ENCODE measurements at places on chromosomes 2 and 18. TPM values are rescaled to one million over a fixed set of nuclear protein-coding genes. Genes with fewer than 3 reads are reported as not detected.

Gene CCBE1
- total RNA-seq, result 0.27 TPM

Gene TMEM247
- total RNA-seq, result not detected

Gene OTOS
- total RNA-seq, result not detected

Gene MAB21L4
- total RNA-seq, result not detected

Gene HOXD4
- not detected for total RNA-seq

Gene HRH4
- total RNA-seq, result not detected

Gene EVX2
- not detected for total RNA-seq

Gene DSG1
- total RNA-seq, result not detected

Gene TBC1D8
- total RNA-seq, result 12.1 TPM

Gene AKAIN1
- total RNA-seq, result not detected

Gene LBX2
- 0.36 TPM for total RNA-seq

Gene PJVK
- 4.5 TPM for total RNA-seq

Gene CIB4
- not detected for total RNA-seq

Gene TNFAIP6
- total RNA-seq, result not detected

Gene ALPG
- not detected for total RNA-seq

Gene DLGAP1
- total RNA-seq, result not detected

Gene NGEF
- total RNA-seq, result not detected

Gene UBE2F
- 175 TPM for total RNA-seq

Gene SH2D6
- 0.55 TPM for total RNA-seq

Gene SDC1
- total RNA-seq, result 0.41 TPM

Gene CD8B2
- total RNA-seq, result 0.76 TPM

Gene ARHGEF4
- 0.80 TPM for total RNA-seq

Gene CROCC2
- not detected for total RNA-seq

Gene NPHP1
- 1.3 TPM for total RNA-seq

Gene DCDC2C
- total RNA-seq, result not detected

Gene FAP
- total RNA-seq, result 0.50 TPM

Gene ADRA2B
- total RNA-seq, result 0.47 TPM

Gene ATL2
- 46.3 TPM for total RNA-seq

Gene EVA1A
- not detected for total RNA-seq

Gene LOXHD1
- 0.14 TPM for total RNA-seq

Gene SCYGR4
- total RNA-seq, result not detected

Gene BMP10
- total RNA-seq, result not detected

Gene CYTIP
- total RNA-seq, result 596 TPM

Gene UGT1A10
- total RNA-seq, result not detected

Gene TP53I3
- total RNA-seq, result 2.6 TPM

Gene CACNB4
- total RNA-seq, result 1.5 TPM

Gene FHOD3
- total RNA-seq, result not detected

Gene SATB2
- not detected for total RNA-seq

Gene TPO
- total RNA-seq, result not detected

Gene GKN2
- not detected for total RNA-seq

Gene ACMSD
- not detected for total RNA-seq

Gene RNU2-63P
- total RNA-seq, result 43.6 TPM

Gene ELOA2
- total RNA-seq, result not detected

Gene TSGA10
- 5.2 TPM for total RNA-seq

Gene CBLN2
- not detected for total RNA-seq

Gene DOCK10
- total RNA-seq, result 173 TPM

Gene REG3G
- total RNA-seq, result not detected

Gene GRHL1
- total RNA-seq, result 0.59 TPM

All from activated naive CD4-positive, alpha-beta T cell treated with anti-CD3 and anti-CD28 coated beads, Interleukin-2, amount 50 U/mL, for 72 hours (primary cell).